ENCODE measurements at places on chromosomes 4 and X. TPM values are rescaled to one million over a fixed set of nuclear protein-coding genes. Genes with fewer than 3 reads are reported as not detected.

GBA3 gene
- 57.4 TPM for total RNA-seq

ABLIM2 gene
- total RNA-seq: 3.6 TPM

TCEAL5 gene
- not detected for total RNA-seq

TRAPPC2 gene
- total RNA-seq: 5.8 TPM

MAGEC3 gene
- not detected for total RNA-seq

TMEM150C gene
- total RNA-seq: 8.1 TPM

RAB41 gene
- total RNA-seq: not detected

GLOD5 gene
- 3.1 TPM for total RNA-seq

ATP2B3 gene
- total RNA-seq: not detected

- DNase-seq: no peak
Measured at GRCh38 chrX:78168065-78168464, 28.6 kb upstream of the TAF9B start.

GRCh38 chr4:53654300-53654758 is 63.0 kb upstream of the LNX1 start:
- no peak for DNase-seq

- no peak for DNase-seq
Measured at GRCh38 chr4:146453181-146453807, 68.4 kb downstream of the SLC10A7 start.

GRCh38 chrX:41449615-41450014 is 2.5 kb downstream of the NYX start:
- no peak for DNase-seq

- DNase-seq: no peak
Measured at GRCh38 chr4:138242834-138243156, 646 bp upstream of the SLC7A11 start.

DNA sequence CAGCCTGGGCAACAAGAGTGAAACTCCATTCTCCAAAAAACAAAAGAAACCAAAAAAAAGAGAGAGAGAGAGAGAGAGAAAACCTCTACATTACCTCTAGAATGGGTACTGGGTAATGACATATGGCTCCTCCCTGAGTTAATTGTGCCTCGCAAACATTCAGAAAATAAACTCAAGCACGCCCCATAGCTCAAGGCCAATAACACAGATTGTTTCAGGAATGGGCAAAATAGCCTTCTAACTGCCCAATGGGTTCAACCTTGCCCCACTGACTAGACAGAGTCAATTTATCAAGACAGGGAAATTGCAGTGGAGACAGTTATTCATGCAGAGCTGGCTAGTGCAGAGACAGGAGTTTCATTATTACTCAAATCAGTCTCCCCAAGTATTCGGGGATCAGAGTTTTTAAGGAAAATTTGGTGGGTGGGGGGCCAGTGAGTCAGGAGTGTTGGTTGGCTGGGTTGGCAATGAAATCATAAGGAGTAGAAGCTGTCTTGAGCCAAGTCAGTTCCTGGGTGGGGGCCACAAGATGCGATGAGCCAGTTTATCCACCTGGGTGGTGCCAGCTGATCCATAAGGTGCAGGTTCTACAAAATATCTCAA is 25.1 kb downstream of the NIPAL1 start:
- DNase-seq: no peak

DNA sequence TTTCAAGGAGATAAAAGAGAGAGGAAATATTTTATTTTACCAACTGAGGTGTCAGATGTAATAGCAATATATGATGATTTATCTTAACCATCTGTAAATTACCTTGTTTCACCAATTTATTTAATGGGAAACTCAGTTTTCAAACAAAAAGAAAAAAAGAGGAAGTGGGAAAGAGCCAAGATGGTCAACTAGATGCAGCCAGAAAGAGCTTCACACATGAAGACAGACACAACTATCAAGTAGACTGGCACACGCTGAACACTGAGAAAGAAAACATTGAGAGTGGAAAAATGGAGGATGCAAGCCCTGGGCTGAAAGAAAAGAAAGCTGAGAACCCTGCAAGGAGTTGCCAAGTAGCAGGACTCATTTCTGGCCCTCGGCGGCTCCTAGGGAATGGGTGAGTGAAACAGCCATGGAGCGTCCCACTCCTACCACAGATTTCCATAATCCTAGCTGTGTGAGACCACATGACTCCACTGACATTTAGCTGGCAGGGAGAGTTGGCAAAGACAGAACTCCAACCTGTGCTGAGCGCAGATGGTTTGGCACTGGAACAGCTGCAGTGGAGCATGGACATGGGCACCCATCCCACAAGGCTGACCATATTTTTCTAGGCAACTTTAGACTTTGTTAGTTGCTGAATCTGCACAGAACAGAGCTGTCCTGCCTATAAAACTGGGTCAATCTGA is 409.3 kb downstream of the FAM47B start:
- DNase-seq: peak; percentile 46

DNA sequence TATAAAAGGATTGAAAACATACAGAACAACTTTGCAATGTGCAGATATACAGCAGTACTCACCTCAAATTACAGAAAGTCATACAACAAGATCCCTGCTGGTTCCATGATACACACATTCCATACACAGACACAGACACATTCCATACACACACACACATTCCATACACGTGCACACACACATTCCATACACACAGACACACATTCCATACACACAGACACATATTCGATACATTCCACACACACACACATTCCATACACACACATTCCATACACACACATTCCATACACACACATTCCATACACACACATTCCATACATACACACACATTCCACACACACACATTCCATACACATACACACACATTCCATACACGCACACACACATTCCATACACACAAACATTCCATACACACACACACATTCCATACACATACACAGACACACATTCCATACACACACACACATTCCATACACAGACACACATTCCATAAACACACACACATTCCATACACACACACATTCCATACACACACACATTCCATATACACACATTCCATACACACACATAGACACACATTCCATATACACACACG is 13.7 kb downstream of the LINC00632 start:
- DNase-seq: no peak

GRCh38 chr4:26984896-26985295 is 124.3 kb downstream of the STIM2 start:
- no peak for DNase-seq

DNA sequence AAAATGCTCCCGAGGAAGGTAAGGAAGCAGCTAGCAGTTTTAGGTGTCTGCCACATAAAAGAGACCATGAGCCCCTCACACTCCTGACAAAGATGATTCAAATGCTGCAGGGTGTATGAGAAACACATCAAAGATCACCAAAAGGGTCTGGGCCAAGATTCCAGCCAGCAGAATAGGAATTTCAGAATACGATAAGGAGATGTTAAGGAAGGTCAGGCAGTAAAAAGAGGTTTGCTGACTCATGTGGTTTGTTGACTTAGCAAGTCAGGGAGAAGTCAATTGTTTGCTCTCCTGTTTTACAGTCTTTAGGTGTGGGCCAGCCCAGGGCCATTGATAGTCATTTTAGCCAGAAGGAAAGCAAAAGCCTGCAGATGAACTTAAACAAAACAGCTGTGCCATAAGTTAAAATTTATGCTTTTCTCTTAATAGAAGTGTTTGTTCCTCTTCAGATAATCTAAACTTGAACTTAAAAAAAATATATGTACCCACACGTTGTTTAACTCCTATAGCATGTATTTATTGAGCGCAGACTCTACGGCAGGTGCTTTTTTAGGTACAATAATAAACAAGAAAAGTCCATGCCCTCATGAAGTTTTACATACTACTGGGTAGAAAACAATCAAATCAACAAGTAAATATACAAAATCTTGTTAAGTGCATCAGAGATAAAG is 115.6 kb downstream of the CAMK2D start:
- DNase-seq: no peak

- DNase-seq: no peak
Measured at GRCh38 chr4:96736352-96736889, 896.5 kb downstream of the PDHA2 start.

DNA sequence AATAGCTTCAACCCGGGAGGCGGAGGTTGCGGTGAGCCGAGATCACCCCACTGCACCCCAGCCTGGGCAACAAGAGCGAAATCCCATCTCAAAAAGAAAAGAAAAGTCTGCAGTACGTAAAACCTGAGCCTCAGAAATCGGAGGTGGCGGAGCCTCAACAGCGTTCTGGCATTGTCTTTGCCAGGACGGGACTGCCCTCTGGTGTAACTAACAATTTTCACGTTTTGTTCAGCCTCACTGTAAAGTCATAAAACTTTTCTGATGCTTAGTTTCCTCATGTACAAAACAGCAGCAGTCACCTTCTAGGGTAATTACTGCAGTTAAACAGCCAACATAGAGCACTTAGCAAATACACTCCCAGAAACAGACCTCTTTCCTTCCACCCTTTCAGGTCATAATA is 121.7 kb downstream of the RBM47 start:
- no peak for DNase-seq

DNA sequence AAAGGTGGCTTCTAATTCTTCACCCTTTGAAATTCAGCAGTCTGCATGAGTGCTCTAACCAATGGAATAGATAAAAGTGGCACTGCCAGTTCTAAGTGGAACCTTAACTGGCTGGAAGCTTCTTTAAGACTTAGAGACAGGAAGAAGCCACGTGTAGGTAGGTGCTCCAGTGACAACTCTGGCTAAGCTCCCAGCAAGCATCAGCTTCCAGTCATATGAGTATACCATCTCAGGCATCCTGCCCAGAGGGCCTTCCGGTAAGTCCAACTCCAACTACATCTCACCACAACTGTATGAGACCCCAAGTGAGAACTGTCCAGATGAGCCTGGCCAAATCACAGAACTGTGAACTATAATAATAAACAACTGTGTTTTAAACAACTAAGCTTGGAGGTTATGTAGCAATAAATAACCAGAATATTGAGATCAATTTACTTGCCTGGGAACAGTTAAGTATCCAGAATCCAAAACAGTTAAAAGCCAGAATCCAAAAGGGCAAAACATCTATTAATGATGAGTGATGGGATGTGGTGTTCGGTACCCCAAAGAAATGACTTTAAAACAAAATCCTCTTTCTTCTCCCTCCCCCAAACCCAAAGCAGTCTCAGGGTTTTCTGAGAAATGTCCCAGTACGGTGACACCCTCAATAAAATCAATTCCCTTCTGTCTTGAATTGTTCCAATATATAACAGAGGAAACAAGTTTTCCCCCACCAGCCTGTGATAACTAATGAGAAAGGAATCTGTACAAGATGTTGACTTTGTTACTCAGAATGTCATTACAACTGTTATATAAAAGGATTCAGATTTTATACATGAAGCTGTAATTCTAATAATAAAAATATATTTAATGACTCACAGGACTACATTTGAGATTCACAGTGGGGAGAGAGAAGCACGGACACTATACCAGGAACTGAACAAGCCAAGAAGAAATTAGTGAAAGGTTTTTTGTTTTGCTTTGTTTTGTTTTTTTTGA is 4.2 kb downstream of the TSPAN5 start:
- no peak for DNase-seq

GRCh38 chr4:99664716-99665115 is 7.1 kb upstream of the C4orf54 start:
- no peak for DNase-seq

DNA sequence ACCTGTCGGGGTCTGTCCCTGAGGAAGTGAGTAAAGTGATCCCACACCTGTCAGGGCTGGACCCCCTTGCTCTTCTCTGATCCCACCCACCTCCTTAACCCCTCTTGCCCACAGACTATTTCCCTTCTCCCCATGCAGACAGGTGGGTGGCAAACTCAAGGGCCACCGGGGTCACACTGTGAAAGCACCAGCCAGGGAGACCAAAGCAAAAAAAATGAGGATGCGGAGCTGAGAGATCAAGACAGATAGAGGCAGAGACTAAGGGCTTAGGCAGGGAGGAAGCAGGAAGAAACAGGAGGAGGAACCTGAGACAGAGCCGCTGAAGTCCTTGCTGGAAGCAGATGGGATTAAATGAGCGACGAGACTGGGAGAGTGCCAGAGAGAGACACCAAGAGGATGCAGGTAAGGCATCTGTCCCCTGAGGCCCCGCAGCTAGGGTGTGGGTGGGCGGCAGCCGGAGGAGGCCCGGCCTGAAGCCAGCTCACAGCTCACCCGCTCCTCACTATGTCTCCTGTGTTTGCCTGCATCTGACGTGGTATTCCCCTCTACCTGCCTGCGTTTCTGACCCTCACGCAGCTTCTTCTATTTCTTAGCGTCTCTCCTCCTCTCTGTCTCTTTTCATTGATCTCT is 7.2 kb downstream of the TIMM17B start:
- DNase-seq: no peak

- no peak for DNase-seq
Measured at GRCh38 chr4:146260521-146260920, 46.2 kb downstream of the REELD1 start.

GRCh38 chr4:81745050-81745449 is 273.3 kb upstream of the RASGEF1B start:
- DNase-seq: no peak

GRCh38 chrX:135477576-135477975 is 42.9 kb upstream of the INTS6L start:
- DNase-seq: peak; percentile 64

DNA sequence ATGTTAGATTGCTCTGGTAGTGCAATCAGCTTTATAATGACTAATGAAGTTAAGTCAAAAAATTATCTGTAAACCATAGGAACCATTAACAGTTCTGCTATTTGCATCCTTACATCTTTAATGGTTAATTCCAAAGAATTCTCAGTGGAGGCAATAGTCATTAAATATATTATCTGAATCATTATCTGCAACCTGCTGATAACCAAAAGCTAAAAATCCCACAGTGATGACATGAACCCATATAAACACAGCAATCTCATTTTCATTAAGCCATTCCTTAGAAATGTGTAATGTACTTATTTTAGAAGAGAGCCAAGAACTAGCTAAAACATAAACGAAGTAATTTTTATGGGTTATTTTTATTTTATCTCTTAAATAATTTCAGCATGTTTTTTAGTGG is 60.2 kb downstream of the MAGEB16 start:
- DNase-seq: no peak

DNA sequence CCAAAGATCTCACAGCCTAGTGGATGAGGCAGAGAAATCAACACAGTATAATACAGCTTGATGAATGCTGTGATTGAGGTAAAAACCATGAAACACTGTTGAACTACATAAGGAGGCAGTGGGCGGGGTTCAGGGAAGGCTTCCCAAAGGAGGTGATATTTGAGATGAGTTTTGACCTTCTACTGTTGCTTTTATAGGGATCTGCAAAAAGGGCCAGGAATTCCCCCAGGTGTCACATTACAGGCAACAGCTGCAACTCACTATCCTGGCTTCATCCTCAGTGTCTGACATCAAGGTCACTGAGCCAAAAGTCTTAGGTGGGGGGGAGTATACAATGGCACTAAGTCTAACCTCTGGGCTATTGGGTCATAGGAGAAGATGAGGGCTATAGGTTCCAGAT is 185.7 kb upstream of the NRK start:
- DNase-seq: no peak

- no peak for DNase-seq
Measured at GRCh38 chrX:71178908-71179307, 34.3 kb downstream of the NLGN3 start.

- no peak for DNase-seq
Measured at GRCh38 chr4:105060628-105061027, 86.0 kb upstream of the TET2 start.

Data from left lobe of liver (tissue), 2 donors.